LHCN-M2 (cell line): ENCODE measurements at places on chromosomes 7 and 10.

GRCh38 chr10:51620131-51620530 lies 79.3 kb downstream of the CSTF2T start:
- DNase-seq, result no peak

DNA sequence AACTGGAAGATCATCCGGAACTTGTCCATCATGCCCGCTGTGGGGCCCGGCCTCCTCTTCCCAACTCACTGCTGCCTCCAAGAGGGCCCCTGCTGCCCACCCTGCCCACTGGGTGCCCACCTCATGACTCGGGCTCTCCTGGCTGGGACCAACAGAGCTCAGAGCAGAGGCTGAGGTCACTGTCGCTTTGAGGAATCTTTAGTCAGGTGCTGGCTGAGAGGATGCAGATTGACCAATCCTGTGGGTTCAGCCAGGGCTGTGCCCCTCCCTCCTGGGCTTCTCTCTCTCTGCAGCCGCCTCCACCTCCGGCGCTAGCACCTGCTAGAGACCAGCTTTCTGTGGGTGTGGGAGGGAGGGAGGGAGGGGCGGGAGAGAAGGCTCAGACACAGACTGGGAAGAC lies at the start of gene CALHM1:
Gene CALHM1 (minus strand): TSS at position 181 of the 400 bp plus-strand sequence. CDS start 149 bp downstream, at position 32.
- DNase-seq, result no peak

DNA sequence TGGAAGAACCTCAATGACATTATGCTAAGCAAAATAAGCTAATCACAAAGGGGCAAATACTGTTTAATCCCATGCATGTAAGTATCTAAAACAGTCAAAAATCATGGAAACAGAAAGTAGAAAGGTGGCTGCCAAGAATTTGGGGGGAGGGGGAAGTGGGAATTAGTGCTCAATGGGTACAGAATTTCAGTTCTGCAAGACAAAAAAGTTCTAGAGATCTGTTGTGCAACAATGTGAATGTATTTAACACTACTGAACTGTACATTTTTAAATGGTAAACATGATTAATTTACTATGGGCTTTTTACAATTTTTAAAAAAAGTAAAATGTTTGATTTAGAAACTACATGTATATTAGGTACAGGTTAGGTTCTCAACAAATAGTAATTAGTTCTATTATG lies 11.9 kb downstream of the EZH2 start:
- no peak for DNase-seq

GRCh38 chr7:147240468-147240867 lies 1123.9 kb downstream of the CNTNAP2 start:
- no peak for DNase-seq

GRCh38 chr7:130409067-130409711 lies 28.9 kb downstream of the CPA1 start:
- no peak for DNase-seq

DNA sequence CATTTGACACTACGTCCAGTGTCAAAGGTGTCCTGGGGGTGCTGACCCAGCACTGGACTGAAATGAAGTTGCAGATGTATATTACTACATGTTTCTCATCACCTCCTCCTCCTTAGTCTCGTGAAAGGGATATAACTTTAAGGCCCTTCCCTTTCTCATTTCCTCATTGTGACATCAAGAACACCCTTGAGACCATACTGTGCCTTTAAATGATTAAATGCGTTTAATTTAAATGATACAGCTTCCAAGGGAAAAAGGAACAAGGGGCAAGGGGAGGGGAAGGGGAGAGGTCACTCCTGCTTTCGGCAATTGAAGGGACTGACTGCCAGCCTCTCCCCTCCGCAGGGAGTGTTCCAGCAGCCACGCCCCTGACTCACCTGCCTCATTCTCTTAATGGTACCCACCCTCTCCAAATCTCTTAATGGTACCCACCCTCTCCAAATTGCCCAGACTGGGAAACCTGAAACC lies 80.5 kb upstream of the KMT2E start:
- no peak for DNase-seq

- peak; percentile 67 for DNase-seq
Observed at GRCh38 chr10:69123306-69123746, 652 bp upstream of the VPS26A start.

DNA sequence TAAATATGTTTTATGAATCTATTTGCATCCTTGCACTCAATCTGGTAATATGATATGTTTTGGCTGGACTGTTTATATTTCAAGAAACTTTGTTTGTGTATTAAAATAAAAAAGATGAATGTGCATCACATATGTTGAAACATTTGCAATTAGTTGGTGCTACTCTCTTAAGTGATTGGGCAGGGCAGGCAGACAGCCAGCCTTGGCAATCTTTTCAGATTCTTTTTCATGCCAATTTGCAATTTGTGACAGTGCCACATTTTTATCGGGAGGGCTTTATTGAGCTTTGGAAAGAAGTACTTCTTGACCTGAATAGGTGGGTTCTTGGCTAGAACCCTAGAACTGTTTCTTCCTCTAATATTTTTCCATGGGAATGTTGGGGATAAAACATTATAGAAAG lies 152.2 kb downstream of the NXPH1 start:
- DNase-seq, result no peak

GRCh38 chr7:43490016-43490415 lies 92.9 kb upstream of the STK17A start:
- DNase-seq, result no peak

- DNase-seq, result no peak
Observed at GRCh38 chr7:106190589-106191330, 78.6 kb upstream of the SYPL1 start.

GRCh38 chr7:111735661-111736551 lies 173.6 kb upstream of the IMMP2L start:
- DNase-seq, result peak; percentile 76
